Stimulated activated CD8-positive, alpha-beta memory T cell treated with anti-CD3 and anti-CD28 coated beads, Interleukin-15, amount 100 ng/mL, for 24 hours (primary cell): ENCODE measurements at places on chromosomes 3 and 15.

GRCh38 chr3:151879037-151879436, 5.6 kb downstream of the SUCNR1 start:
- DNase-seq = no peak

DNA sequence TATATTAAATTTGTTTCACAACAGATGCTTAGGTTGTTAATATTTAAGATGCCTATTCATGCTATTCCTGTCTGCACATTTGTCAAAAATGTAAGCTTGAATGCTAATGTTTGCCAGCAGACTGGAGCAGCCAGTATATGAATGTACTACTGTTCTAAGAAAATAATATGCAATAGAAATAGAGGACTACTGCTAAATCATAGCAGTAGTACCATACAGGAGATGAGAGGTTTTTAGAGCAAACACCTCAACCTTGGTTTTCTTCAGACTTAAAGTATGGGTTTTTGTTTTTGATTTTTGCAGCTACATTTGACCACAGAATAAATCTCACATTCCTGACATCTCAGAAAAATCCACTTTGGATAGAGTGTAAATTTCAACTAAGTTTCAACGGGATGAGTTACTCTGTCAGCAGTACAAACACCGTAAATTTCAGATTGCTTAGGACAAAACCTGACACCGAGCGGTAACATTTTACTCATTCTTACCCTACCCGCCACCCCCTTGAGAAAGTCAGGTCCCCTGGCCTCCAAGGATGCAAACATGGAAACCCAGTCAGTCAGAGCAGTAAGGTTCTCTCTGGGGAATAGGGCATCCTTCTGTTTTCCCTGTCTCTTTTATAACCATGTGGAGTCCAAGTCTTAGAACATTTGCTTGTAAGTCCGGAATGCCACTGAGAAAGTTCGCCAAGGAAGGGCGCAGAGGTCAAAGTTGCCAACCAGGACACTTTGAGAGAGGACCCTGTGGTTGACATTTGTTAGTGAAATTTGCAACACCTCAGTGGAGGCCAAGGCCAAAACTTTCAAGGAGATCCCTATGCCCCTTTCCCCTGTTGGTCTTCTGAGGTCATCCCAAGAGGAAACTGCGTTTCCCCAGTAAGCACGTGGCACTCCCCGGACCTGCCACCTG, 17.9 kb upstream of the SATB1 start:
- no peak for DNase-seq

DNA sequence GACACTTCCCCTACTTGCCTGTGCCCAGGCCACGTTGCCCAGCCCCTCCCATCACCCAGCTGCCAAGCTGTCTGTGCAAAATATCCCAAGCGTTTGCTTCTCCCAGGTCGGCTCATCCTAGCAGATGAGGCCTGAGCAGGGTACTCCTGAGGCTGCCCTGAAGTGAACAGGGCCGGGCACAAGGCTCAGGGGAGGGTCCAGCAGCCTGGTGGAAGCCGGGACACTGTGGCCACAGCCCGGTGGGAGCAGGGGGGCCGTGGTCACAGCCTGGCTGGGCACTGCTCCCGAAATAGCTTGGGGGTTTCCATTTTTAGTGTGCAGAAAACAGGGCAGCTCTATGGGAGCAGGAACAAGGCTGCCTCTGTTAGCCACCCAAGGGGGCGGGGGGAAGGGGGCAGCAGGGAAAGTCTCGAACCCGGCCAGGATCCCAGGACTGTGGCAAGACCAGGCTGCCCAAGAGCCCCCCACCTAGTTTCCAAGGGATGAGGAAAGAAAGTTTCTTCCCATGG, 3.4 kb downstream of the PLXNB1 start:
- no peak for DNase-seq

DNA sequence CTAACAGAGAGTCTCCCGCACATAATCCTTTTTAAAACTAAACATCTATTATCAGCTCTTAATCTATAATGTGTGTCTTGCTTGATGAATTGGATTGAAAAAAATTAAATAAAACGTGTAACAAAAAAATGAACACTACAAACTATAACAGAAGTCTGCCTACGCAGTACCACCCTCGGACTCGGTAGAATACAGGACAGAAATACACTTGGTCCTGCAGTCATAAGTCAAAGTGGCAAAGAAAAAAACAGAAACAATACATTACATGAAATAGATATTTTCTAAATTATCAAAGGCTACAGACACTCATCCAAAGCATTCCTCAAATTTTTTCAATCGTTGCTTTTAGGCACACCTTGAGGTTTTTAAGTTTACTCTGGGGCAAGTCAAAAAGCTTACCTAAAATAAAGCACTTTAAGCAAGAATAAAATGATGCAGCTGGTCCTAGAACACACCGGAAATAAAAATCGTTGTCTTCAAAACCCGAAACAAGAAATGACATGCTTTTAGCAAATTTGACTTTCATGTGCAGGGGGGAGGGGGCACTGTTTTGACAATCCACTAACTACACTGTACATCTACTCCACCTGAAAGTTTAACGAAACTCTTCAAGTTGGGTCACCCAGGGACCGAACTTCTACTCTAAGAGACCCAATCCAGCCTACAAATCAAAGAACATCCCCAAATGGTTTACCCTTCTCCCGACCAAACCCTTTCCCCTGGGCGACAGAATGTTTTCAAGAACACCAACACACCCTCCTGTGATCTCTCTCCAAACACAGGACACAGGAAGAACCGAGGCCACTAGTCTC, 1.3 kb downstream of the ADAM10 start:
- no peak for DNase-seq

DNA sequence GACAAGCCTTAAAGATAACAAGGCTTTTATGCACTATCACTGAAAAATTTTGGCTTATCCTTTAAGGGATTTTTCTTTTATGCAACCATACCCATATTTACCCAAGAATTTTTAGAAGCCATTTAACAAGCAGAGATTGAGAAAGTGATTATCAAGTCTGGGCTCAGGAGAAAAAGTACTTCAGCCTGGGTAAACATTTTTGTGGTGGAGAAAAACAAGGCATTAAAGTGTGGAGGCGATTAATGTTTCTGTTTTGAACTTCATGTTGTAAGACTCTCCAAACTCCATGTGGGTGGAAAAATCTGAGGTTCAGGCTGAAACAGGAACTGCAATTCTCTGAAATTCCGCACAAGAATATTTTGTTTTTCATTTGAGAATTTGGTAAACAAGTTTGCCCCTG, 260.4 kb upstream of the KCNMB2 start:
- DNase-seq = no peak

GRCh38 chr3:157294491-157294890, 134.5 kb upstream of the CCNL1 start:
- no peak for DNase-seq

GRCh38 chr3:48430708-48431101, 819 bp upstream of the PLXNB1 start:
- no peak for DNase-seq

DNA sequence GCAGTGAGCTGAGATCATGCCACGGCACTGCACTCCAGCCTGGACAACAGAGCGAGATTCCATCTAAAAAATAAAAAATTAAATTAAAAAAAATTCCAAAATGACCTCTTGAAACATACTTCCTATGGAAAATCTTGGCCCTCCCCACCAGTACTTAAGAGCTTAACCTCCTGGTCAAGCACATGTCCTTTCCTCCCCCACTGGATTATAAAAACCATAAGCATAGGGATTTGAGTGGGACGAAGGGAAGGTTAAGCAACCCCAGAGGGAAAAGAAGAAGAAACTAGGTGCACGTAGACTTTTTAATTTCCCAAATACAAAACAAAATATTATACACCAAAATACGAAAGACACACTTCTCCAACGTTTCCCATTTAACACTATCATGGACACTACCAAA, 25.3 kb downstream of the SLC4A7 start:
- no peak for DNase-seq

- DNase-seq = no peak
These were observed 56.3 kb upstream of the TMCO5A start for GRCh38 chr15:37877851-37878741.

DNA sequence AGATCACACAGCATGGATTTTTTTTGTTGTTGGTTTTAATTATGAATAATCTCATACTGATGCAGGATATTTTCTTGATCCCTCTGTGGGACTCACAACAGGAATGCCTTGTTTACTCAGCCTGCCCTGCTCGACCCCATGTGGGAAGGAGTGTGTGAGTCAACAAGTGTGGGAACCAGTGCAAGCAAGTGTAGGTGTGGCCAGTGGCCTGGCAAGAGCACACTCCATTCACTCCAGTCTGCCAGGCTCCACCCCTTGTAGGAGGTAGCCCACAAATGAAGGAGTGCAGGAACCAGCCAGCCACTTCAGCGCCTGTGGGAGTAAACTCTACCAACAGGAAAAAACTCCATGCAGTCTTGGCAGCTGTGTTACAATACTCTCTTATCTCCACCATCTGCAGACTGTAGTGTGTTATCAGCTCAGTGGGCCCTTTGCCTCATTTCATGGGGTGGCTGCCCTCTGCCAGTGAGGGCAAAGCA, 393.6 kb downstream of the OTOL1 start:
- no peak for DNase-seq

- no peak for DNase-seq
These were observed 106.6 kb upstream of the TMC3 start for GRCh38 chr15:81480645-81481053.

DNA sequence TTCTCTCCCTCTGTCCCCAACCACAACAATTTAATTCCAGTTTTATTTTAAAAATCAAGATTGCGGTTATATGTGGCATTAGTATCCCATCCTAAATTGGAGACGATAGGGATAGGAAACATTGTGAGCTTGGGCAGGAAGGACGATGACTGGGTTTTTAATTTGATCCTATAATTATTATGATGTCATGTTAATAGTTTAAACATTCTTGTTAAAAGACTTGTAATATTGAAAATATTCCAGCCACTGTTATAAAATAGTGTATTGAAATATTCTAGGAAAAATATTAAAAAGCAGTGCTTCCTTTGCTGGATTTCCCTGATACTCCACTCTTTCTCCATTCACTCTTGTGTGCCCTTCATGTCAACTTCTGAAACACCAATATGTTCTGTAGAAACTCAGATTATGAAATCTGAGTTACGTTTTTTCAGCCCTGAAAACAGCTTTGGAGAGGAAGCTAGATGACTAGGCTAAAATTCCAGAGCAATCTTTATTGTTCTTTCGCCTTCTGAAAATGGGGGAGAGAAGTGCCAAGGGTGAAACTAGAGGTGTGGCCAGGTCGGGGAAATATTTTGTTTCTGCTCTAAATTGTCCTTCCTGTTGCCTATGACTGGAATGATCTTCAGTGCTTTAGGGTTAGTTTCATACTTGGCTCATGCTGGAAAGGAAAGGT, 46.1 kb upstream of the MAP3K13 start:
- no peak for DNase-seq

- no peak for DNase-seq
These were observed 7.7 kb downstream of the RBM15B start for GRCh38 chr3:51398595-51399310.

GRCh38 chr15:57916695-57917094, 148.8 kb downstream of the ALDH1A2 start:
- no peak for DNase-seq

DNA sequence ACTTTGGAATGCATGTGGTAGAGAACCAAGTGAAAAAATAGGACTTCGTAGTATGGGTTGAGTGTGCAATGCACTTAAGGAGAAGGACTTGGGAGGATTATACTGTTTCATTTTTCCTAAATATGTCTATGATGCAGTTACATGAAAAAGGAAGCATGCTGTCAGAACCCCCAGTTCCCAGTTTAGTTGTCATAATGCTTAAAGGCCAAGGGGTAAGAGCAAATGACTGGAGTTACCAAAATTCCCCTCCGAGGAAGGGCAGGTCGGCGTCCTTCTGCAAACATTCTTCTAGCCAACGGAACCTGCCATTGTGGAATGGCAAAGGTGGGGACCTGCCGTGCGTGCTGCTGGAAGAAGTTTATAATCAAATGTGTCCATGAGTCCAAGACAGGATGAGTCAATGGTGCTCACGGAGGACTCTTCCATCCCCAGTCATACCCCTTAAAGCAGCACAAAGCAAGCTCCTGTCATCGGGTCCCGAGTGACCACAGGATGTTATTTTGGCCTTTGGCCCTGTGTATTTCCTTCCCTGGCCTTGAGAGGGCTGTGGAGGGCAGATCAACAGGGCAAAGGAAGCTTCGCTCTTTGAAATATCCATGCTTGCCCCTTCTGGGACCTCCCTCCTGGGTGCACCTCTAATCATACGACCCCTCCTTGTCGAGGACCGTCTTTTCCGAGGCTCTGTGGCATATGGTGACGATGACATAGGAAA, 93.2 kb downstream of the SLCO3A1 start:
- DNase-seq = no peak

DNA sequence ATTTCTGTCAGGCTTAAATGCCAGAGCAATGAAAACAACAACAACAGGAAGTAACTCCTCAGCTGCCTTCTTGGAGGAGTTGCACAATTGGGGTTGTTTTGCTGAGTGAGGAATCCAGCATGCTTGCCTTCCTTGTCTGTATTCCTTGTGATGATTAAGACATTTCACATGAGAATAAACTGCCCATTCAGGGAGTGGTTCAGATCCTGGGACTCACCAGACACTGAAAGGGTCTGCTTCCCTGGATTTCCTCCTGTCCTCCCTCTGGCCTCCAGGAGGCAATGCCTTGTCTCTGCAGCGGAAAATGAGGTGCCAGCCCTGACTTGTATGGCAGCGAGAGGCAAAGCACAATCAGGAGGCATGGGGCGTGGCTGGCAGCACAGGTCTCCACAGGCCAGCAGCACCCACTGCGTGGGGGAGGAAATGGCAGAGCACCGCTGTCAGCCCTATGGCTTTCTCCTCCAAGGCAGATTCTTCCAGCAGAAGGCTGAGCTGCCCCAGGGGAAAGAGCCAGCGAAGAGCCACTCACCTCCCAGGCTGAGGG, 41.5 kb downstream of the RBP2 start:
- DNase-seq = no peak

GRCh38 chr3:29438580-29438979, 157.7 kb downstream of the RBMS3 start:
- DNase-seq = no peak

- DNase-seq = no peak
These were observed 33.3 kb upstream of the FLNB start for GRCh38 chr3:57974796-57975388.

DNA sequence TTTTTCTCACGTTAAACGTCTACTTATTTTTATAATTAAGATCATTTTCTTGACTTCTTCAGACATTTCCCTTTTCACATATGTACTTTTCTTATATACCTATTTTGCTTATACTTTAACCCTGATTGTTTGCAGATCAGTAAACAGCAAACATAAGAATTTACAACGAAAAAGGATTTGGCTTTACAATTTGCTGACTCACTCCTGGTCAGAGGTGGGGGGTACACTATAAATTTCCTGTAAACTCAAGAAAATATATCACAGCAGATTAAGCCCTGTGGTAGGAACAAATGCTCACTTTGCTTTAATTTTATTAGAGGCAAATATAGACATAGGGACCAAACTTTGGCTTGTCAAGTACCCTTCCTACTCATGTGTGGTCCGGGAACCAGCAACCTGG, 185.0 kb downstream of the PLCL2 start:
- DNase-seq = no peak

DNA sequence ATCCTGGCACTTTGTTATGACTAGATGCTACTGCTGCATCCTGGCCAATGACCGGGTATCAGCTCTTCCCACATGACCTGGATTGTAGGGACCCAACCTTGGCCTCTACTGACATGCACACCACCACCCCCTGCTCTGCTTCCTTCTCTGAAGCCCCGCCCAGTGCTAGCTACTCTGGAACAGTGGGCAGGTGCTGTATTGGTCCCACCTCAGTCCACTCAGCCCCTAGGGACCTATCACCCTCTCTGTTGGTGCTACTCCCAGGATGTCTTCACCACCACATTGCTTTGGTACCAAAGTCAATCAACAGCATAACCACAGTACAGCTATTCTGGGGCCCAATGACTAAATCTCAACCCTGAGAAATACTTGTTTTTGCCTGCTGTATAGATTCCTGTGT, 170.2 kb upstream of the PRICKLE2 start:
- no peak for DNase-seq

- no peak for DNase-seq
These were observed 110.4 kb downstream of the LRRC28 start for GRCh38 chr15:99361545-99362185.
